ENCODE measurements at places on chromosomes 3 and 15.
A peak's percentile ranks its signal among the peaks of the same experiment; 100 is the strongest.

DNA sequence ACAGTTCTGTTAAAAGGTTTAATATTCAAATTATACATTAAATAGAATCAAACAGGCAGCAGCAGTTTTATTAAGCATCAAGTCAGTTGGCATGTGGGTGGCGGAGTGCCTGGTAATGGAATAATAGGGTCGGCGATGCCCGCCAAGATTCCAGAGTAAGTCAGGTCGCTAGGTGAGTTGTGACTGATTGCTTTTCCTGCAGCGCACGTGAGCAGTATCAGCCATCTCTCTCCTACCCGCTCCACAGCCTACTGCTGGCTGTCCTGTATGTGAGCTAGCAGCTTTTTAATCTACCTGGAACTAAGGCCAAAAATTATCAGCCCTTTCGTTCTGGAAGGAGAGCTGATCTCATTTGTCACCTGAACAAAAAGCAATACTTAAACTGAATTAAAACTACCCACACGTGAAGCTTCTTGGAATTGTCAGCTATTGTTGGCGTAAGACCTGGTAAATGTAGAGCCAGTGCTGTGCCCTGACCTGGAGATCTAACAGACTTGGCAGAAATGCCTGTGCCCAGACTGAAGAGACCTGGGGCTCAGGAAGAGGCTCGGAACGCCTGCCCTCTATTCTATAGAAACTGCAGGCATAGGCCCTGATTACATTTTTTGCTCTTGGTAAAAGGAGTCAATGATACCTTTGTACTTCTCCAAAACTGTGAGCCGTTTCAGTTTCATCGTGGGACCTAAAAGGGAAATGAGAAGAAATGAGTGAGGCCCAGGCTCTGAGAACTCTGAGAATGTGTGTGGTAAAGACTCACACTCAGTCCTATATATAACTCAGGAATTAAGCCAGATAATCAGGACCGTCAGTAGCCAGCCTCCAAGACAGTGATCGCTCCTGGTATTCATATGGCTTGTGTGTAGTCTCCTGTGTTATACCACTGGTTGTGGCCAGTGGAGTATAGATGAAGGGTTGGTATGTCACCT lies 21.9 kb downstream of the IDH3A start:
- DNase-seq, result no peak

DNA sequence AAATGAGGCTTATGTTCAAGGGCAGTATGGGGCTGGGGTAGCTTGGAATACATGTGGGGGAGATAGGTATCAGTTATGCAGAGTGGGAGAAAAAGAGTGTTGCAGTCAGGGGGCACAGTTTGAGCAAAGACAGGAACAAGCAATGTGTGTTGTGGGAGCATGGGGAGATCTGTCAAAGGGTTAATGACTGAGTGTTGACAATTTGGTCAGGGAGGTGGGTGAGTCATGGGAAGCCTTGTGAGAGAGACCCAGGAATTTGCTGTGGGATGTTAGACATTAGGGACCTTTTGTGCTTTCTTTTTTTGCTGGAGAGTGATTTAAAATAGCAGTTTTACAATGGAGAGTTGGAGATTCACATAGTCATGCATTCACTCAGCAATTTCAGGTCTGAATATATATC lies 221.6 kb upstream of the NR2E3 start:
- DNase-seq, result peak; percentile 68

GRCh38 chr3:9909221-9910013 lies 6.8 kb downstream of the IL17RE start:
- DNase-seq, result peak; percentile 33

- no peak for DNase-seq
Observed at GRCh38 chr3:128269006-128269775, 115.9 kb downstream of the EEFSEC start.

DNA sequence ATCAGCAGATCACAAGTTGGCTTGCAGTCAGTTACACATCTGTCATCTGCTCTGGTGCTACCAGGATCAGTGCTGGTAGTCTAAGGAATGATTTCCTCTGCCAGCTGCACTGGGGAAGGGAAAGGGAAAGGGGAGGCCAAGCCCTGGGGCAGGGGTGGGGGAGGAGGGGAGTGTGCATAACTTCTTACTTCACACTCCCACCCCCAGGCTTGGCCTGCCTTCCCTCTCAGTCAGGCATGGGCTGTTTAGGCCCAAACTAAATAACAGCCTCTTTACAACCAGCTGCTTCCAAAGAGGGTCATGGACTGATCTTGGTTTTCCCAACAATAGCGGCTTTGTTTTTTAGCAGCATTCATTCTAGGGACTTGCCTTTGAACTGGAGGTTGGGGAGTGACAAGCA lies 86.1 kb upstream of the PSMD6 start:
- DNase-seq, result no peak

DNA sequence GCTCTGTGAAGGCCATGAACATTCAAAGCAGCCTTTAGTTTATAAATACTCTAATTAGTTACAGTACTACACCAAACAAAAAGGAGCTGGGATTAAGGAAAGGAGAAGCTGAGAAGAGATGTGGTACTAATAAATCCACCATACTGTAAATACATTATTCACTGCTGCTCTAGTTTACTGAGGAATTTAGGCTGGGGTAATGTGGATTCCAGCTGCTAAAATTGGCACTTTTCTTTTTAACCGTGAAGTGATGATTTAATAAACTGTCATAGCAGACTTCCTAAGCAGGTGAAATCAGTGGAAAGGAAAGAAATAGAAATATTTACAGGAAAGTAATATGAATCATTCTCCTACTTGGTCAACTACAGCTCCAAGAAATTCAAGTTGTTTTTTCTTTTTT lies 88.7 kb downstream of the TFG start:
- DNase-seq, result no peak

DNA sequence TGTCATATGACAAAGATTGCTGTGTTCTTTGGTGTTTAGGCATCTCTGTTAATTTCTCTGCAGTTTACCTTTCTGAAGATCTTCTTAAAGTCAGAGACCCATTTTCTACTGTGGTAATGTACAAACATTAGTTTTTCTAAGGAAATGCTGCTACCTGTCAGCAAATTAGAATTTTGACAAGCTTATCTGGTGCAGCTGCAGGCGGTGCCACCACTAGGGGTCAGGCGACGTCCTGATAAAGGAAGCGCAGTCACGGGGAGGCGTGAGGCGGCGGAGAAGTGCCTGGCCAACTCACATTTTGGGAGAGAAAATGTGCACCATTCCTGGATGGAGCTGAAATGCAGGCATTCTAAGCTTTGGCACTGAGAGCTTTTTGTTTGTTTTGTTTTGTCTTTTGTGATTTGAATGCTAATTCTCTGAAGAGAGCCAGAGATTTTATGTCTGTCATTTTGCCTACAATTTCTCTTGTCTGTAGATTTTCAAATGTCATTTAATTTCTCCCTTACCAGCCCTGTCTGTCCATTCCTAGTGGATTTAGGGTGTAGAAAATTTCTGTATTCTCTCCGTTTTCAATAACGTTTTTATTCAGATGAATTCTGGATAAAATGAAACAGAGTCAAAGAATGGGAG lies 24.9 kb upstream of the SIAH2 start:
- peak; percentile 73 for DNase-seq

- no peak for DNase-seq
Observed at GRCh38 chr15:24857763-24858162, 97.0 kb upstream of the SNRPN start.

DNA sequence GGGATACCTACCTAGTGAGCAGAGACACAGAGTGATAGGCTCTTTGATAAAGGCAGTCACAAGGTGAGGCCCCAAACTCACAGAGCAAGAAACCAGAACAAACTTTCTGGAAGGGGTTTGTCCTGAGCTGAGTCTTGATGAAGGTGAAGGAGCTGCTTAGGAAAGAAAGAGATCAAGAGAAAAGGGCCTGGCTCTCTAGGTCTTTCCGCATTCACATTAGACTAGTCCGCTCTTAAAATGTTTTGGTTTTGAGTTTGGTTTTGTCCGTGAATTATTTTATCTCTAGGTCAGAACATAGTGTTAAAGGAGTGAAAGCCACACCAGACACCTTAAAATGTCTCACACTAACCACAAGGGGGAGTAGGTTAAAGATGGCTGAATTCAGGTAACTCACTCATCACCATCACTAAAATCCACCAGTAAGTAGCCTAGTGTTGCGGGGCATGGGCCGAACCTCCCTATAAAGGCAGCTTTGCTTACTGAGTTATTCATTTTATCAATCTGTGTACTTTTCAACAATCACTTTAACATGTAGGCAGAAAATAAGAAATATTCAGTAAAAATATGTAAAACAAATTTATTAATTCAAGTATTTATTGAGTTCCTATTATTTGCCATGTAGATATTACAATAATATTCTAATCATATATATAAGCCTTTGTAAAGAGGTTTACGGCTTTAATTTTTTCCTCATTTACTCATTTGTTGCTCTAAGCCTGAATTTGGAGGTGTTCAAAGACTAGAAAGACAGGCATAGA lies 121.5 kb upstream of the TSC22D2 start:
- DNase-seq, result peak; percentile 75

DNA sequence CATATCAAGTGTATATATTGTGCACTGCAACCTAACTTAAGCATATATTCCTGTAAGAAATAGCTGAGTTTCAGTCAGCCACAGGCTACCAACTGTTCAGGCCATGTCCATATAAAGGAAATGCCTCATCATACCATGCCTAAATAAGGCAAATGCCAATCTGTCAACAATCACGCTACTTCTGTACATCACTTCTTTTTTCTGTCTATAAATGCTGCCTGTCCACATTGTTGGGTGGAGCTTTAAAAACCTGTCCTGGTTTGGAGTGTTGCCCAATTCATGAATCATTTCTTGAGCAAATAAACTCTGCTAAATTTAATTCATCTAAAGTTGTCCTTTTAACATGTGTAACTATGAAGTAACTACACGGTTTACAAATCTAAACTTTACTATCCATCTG lies 1091.9 kb downstream of the NSUN3 start:
- DNase-seq, result no peak

DNA sequence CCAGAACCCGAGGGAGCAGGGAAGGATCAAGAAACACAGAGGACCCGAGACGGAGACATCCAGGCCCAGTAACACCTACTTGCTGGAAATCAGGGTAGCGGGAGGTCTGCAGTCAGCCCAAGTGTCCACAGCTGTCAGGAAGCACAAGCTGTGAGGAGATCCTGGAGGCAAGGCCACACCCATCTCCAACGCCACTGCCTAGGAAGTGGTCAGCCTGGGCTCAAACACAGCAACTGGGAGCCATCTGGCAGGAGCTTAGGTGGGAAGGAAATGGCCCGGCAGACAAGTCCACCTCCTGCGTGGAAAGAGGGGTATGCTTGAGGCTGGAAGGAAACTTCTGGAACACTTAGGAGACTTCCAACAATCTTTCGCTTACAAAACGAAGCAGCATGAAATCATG lies 407.1 kb downstream of the VPS13C start:
- no peak for DNase-seq

DNA sequence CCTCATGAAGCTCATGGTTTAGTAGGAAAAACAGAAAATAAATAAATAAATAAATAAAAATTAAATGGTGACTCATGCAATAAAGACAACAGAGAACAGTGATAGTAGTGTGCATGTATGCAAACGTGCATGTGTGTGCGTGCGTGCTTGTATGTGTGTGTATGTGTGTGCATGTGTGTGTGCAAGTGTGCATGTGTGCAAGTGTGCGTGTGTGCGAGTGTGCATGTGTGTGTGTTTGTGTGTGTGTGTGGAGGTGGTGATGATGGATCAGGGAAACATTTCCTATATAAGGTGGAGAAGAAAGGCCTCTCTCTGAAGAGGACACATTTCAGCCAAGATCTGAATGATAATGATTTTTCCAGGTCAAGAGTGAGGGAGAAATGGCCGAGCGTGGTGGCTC lies 47.2 kb downstream of the CACNA2D3 start:
- DNase-seq, result no peak

GRCh38 chr3:60316121-60316797 lies 935.0 kb downstream of the FHIT start:
- peak; percentile 81 for DNase-seq

Measured in cardiac fibroblast (primary cell).